NCI-H1694 (cell line): ENCODE measurements at places on chromosomes 12 and 14.
A peak's percentile ranks its signal among the peaks of the same experiment; 100 is the strongest.

- no peak for DNase-seq
These were observed 64.7 kb downstream of the RIMBP2 start for GRCh38 chr12:130651188-130651959.

- DNase-seq = peak; percentile 88
These were observed 24.8 kb upstream of the YY1 start for GRCh38 chr14:100213956-100214769.

DNA sequence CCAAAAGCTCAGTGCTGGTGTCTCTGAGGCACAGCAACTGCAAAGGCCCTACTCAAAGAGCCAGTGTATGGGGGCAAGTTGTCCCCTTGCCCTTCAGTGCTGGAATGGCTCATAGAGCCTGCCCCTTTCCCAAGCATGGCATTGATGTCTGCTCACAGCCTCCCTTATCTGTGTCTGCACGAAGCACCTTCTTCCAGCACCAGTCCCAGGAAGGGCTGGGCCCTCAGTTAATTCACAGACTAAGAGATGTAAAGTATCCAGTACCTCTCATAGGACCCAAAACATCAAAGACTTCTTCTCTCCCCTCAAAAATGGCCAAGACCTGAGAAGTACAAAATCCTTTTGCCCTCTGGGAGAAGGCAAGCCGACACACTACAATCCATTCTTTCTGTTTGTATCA is 1.6 kb upstream of the CMAS start:
- DNase-seq = no peak

DNA sequence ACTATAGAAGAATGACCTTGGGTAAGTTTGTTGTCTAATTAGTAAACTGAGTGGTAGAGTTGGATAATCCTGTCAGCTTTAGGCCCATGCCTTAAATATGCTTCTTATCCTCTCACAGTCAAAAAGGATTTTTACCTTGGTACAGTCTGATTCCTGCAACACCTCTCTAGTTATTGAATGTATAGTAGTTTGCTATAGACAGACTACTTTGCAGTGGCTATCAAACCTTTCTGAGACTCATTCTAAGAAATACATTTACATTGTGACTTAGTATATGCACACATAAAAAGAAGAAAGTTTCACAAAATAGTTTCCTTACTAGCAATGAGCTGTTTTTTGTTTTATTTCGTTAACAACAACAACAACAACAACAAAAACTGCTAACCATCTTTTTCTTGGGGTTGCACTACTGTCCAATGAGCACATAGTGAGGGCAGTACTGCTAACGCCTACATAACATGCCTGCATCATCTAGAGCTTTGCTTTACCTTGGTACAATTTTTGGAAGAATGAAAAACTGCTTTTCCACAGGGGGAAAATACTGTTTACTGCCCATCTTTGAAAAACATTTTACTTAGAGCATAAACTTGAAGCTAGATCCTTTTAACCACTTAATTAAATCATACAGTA is 28.5 kb downstream of the WNK1 start:
- no peak for DNase-seq

DNA sequence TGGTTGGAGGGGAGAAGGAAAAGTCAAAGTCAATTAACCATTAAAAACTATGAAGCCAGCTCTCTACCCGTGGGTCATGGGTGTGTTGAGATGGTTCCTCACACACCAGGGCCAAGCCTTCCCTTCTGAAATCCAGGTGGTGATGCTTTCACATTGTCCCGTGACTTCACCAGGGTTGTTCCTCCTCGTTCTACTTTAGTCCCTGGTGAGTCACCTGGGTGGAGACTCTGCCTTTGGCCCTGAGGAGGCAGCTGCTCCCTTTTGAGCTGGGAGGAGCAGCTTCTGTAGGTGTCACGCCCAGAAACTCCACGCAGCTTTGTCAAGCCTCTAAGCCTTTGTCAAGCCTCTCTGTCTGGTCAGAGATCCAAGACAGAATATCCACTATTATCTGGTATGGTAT is 348.3 kb downstream of the BMP4 start:
- no peak for DNase-seq

GRCh38 chr12:29032446-29032845 is 116.6 kb upstream of the FAR2 start:
- DNase-seq = no peak

DNA sequence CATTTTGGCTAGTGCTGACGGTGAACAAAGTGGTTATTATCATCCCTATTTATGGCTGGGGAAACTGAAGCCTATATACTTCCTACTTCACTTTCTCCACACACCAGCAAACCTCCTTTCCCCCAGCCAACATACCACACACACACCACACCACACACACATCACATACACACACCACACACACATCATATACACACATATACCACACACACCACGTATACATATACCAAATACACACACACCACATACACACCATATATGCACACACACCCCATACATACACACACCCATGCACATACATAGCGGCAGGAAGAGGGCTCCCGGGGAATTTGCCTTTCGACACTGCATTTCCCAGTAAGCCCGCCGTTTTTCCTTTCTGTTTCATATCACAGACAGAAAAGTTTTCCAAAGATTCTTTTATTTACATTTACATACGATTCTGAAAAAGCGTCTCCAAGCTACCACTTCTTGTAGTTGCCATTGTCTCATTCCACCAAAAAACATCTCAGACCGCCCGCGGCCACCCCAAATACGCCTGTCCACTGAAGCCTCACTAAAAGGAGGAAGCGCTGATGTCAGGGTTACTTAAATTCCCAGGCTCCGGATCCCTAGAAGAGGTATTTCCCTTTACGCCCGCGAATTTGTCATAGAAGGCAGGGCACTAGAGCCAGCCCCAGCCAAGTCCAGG is 823 bp upstream of the RAB5B start:
- no peak for DNase-seq

DNA sequence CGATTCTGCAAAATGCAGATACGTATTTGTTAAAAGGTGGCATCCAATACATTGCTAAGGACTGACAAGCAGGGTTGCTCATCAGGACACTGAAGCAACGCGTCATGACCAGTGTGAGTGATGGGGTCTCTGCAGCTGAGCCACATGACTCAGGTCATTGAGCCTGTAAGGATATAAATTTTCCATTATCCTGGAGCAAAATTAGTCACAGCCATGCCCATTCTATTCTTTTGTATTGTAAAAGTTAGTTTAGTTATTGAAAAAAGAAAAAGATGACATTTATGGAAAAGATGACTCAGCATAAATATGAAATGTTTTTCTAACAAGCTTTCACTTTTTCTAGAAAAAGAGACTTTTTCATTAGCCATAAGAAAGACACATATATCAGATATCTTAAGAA is 268.0 kb upstream of the TMEM132C start:
- no peak for DNase-seq

DNA sequence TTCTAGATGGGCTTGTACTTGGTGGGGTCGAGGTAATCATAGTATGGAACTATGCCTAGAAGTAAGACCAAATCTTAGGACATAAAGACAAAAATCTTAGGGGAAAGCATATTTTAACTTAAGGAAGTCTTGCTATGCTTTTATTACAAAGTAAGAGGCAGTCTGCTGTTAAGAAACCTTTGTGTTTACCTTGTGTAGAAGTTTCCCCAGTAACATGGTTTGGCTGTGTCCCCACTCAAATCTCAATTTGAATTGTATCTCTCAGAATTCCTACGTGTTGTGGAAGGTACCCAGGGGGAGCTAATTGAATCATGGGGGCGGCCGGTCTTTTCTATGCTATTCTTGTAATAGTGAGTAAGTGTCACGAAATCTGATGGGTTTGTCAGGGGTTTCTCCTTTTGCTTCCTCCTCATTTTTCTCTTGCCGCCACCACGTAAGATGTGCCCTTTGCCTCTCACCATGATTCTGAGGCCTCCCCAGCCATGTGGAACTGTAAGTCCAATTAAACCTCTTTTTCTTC is 162.5 kb upstream of the ABCD2 start:
- DNase-seq = no peak

DNA sequence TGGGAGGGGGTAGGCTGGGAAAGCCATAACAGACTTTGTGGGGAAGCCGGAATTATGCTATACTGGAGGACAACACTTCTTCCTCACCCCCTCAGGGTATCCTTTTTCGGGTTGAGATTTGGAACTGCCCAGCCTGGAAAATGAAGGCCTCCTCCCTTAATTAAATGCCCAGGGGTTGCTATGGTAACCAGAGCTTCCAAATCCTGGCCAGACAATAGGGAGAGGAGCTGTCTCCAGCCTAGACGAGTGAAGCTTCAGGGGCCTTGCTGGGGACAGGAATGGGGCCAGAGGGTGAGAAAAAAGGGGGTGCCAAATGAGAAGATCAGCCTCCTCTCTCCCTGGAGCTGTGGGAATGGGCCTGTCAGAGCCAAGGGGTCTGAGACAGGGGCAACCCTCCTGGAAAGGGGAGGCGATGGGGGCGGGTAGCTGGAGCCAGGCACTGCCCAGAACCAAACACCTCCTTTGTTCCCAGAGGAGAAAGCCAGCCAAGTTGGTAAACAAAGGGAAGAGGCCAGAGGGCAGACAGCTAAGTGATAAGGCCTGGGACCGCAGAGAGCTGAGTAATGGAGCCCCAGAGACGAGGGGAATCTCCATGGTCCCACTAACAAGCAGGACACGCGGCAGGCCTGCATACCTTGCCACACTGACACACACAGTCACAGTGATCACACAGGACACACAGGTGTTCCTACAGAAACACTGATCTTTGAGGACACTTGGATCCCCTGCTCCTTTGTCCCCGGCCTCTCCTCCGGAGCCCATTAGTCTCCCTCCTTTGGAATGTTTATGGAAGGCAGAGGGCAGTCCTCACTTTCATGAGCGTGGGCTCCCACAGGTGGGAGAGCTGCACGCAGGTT is 17.9 kb upstream of the RND1 start:
- no peak for DNase-seq

GRCh38 chr12:76268267-76268666 is 79.9 kb downstream of the BBS10 start:
- DNase-seq = no peak

- DNase-seq = no peak
These were observed 1400.9 kb upstream of the FLRT2 start for GRCh38 chr14:84129007-84129406.

GRCh38 chr12:459430-460258 is at the start of gene B4GALNT3:
B4GALNT3 (plus strand) TSS chr12:459939; CDS start chr12:460377, 438 bp downstream.
- DNase-seq = no peak

- no peak for DNase-seq
These were observed 14.4 kb downstream of the IRF2BPL start for GRCh38 chr14:77014004-77014604.

DNA sequence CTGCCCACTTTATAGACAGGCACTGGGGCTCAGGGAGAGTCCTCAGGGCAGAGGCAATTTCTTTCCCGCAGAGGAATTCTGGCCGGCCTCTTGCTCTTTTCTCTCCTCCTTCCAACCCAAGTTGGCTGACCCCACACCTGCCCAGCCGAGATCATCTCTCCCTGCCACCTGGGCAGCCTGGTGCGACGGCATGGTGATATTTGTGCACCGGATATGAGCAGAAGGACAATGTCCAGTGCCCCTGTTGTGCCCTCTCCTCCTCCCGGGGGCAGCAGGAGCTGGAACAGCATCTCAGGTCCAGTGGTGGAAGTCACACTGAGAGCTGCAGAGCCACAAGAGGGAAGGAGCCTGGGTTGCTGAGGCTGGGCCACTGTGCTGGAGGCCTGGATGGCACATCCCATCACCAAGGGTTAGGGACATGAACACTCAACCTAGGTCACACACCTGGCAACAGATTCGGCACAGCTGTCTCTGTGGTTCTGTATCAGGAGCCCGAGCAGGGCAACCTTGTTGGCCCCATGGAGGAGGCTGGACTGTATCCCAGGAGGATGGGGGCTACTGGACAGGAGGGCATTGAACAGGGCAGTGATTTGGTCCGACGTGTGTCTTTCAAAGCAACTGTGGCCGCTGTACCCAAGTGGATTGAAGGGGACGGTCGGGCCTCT is 57.7 kb upstream of the DIO3 start:
- no peak for DNase-seq

DNA sequence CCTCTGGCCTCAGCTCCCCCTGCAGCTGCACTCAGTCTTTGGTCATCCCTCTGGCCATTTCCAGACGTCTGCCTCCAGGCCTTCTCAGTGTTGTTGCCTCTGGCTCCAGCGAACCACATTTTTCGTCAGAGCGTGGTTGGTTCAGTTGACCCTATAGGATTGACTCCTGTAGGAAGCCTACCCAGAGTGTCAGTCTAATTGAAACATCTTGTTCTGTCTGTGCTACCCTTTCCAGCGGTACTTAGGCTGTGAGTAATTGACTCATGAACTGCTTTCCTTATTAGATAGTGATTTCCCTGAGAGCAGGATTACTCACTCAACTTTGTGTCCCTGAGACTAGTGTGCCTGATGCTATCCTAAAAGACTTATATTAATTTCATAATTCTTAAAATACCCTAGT is 373.2 kb downstream of the ATP23 start:
- DNase-seq = no peak

DNA sequence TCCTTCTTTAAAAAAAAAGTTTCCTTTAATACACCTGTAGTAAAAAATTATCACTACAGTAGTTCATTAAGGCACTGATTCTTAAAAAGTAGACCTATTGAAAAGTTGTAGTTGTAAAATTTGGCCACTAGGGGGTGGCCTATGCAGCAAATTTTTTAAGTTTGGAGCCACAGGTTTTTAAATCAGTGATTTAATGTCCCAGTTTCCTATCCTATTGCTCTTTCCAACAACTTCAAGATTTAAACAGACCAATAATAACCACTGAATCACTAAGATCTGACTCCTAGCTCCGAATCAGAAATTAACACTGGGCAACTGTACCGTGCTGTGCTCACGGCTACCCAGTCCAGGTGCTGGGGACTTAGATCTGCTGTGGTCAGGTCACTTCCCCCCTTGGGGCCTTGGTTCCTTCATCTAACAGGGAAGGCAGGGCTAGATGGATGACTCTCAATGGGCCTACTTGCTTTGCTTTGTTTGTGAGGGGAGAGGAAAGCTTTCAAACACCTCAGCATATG is 279.3 kb downstream of the MED13L start:
- DNase-seq = no peak

GRCh38 chr14:98724734-98725133 is 547.3 kb downstream of the BCL11B start:
- DNase-seq = no peak

DNA sequence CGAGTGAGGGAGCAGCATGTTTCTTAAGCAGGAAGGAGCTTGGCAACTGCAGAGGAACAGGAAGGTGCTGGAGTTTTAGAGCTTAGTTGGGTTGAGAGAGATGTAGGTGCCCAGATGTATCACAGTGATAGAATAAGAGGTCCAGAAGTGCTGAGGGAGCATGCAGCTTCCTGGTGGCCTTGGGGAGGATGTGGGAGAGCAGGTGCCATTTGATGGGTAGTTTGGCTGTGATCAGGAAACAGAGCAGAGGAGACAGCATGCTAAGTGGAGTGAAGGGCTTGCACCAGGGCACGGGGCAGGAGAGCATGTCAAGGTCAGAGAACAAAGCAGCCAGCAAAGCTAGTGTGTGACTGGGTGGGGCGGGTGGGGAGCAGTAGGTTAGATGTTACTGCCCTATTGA is 74.8 kb downstream of the PAPOLA start:
- DNase-seq = no peak

- DNase-seq = no peak
These were observed 13.7 kb downstream of the KRT72 start for GRCh38 chr12:52587563-52587962.

GRCh38 chr12:109510196-109510595 is 32.8 kb downstream of the UBE3B start:
- DNase-seq = no peak
